ENCODE measurements at places on chromosomes 4 and X.

- no peak for DNase-seq
These were observed 76.2 kb downstream of the DOCK11 start for GRCh38 chrX:118571836-118572235.

GRCh38 chr4:120088507-120088906 is 21.9 kb upstream of the MAD2L1 start:
- DNase-seq: no peak

DNA sequence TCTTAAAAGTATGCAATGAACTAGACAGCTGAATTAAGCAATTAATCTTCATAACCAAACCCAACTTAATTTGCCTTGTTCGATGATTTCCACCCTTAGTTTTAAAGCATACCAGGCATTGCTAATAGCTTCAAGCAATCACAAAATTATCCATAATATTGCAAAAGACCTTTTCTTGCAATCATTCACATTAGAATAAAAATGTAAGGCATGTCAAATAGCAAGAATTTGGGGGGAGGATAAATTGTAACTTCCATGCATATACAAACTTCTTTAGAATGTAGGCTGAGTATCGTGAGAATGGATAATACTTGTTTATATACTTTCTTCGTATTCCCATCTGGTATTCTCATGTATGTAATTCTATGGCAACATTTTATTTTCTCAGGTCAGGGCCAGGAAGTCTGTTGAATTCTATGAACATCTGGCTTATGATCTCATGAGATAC is 28.7 kb upstream of the BMP2K start:
- peak; percentile 89 for DNase-seq

GRCh38 chr4:104064646-104065577 is 345.1 kb upstream of the TACR3 start:
- no peak for DNase-seq

DNA sequence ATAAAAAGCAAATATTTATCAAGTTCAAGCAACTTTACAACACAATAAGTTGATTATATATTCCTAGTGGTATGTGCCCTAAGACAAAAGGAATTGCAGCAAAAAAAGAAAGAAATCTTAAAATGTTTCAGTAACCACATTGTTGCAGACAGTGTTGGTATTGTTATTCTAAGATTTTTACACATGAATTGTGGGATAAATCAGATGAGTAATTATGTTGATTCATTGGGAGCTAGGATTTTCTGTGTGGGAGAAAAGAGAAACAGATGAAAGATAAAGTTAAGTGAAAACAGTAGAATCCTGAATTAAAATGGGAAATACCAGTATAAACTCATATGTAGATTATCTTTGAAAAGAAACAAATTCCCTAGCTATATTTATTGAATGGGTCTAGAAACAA is 362.4 kb downstream of the PPP3CA start:
- peak; percentile 67 for DNase-seq

GRCh38 chrX:145532176-145532780 is 285.0 kb downstream of the SPANXN1 start:
- DNase-seq: no peak

DNA sequence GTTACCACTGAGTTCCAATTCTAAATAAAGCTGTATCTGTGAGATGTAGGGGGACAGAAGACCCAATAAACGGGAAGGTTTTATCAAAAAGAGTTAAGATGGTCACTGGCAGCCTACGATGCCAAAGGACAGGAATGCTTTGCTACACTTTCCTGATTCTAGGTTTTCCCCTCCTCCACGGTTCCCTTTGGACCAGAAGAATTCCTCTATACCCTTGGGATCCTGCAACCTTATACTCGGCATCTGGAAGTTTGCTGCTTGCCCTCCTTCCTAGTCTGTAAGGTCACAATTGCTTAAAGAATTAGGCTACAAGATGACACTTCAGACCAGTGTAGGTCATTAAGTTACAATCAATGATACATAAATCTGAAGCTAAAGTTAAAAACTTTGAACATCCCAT is 64.3 kb downstream of the SCML2 start:
- peak; percentile 9 for DNase-seq

GRCh38 chrX:101550362-101550750 is at the start of gene ARMCX1:
Gene ARMCX1, plus strand, starts transcription at chrX:101550547. Its CDS starts 2,384 bp downstream, at chrX:101552931.
- peak; percentile 42 for DNase-seq

- no peak for DNase-seq
These were observed 15.3 kb upstream of the BEND4 start for GRCh38 chr4:42167709-42168108.

- no peak for DNase-seq
These were observed 38.8 kb downstream of the GAB1 start for GRCh38 chr4:143375326-143376073.

Measured in fibroblast of skin of left quadriceps (primary cell).